ENCODE measurements at places on chromosomes 16 and 17.
A peak's percentile ranks its signal among the peaks of the same experiment; 100 is the strongest.

- DNase-seq, result no peak
Observed at GRCh38 chr16:86427433-86427851, 82.9 kb upstream of the FOXF1 start.

- DNase-seq, result no peak
Observed at GRCh38 chr17:80831491-80831890, 160.2 kb upstream of the CHMP6 start.

DNA sequence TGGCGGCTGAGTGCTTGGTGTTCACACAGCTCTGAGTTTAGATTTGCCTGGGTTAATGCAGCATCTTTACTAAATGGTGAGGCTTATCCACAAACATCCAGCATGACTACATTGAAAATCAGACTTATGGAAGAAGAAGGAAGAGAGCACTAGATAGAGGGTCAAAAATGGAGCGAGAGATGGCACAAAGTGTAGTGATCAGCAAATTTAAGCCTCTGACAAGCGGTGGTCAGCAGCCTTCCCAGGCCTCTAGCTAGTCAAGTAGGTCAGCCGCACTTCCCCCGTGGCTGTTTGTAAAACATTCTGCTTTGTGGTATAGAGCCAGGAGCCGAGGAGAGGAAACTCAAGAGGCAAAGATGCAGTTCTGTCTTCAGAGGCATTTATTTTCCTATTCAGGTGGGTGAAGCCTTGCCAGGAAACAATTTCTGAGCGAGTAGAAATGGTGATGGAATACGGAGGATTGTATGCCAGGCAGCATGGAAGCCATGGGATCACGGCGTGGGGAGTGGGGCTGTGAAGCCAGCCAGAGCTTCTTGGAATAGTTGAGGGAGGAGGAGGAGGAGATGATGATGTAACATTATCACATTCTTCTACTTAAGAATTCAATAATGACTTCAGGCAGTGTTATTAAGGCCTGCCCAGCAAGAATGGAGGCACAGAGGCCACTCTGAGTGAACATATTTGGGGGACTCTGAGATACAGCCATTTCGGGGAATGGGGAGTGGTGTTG lies 118.9 kb downstream of the MSI2 start:
- peak; percentile 16 for DNase-seq

GRCh38 chr16:67963662-67964321 lies 4.6 kb downstream of the SLC12A4 start:
- DNase-seq, result no peak

GRCh38 chr17:18004884-18005305 lies 32.2 kb downstream of the DRC3 start:
- no peak for DNase-seq

DNA sequence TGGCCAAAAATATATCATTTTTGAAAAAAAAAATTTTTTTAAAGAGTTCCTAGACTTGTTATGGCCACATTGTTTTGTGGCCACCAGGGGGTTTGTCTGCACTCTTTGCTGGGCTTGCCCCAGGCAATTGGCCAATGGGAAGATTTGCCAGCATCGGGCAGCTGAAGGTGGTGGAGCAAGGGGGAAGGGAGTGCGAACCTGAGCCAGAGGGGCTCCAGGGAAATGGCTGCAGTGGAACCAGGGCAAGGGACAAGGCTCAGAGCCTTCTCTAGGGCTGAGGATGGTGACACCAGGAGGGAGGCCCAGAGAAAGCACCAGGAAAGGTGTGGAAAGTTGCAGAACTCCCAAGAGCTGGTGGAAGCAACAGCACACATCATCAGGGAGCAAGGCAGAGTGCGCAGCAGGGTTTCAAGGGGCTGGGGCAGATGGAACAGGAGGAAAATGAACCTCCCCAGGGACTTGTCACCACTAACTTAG lies 15.5 kb upstream of the CMIP start:
- peak; percentile 41 for DNase-seq

DNA sequence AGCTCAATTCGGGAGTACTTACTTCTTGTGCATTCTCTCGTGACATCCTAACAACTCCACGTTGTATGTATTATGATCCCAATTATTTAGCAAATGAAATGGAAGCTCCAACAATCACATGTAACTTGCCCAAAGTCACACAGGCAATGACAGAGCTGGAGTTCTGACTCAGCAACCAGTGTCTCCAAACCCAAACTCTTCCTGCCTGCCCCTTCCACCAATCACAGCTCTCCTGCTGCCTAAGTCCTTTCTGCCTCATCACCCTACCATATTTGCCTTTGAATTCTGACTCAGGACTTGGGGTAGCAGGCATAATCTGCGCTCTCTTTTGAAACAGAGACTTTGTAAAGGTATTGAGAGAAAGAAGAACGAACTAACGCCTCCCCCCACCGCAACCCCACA lies 245.2 kb upstream of the MAF start:
- DNase-seq, result no peak

GRCh38 chr16:4679850-4680636 lies 13.3 kb upstream of the NUDT16L1 start:
- DNase-seq, result peak; percentile 55

DNA sequence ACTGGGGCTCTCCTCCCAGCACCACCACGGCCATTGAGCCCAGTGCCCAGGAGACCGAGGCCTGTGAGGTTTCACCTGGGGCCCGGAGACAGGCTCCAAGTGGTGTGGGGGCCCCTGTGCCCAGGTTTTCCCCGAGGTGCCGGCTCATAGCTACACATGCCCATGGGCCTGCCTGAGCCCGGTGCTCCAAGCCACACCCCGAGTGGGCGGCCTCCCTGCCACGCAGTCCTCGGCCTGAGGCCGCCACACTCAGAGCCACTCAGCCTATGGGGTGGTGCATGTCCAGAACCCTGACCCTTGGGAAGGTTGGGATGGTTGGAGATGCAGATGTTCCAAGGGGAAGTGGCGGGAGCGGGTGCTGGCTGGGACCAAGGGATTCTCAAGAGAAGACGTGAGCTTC lies 24.1 kb downstream of the JPH3 start:
- DNase-seq, result no peak

GRCh38 chr17:80769516-80769915 lies 222.1 kb upstream of the CHMP6 start:
- no peak for DNase-seq

DNA sequence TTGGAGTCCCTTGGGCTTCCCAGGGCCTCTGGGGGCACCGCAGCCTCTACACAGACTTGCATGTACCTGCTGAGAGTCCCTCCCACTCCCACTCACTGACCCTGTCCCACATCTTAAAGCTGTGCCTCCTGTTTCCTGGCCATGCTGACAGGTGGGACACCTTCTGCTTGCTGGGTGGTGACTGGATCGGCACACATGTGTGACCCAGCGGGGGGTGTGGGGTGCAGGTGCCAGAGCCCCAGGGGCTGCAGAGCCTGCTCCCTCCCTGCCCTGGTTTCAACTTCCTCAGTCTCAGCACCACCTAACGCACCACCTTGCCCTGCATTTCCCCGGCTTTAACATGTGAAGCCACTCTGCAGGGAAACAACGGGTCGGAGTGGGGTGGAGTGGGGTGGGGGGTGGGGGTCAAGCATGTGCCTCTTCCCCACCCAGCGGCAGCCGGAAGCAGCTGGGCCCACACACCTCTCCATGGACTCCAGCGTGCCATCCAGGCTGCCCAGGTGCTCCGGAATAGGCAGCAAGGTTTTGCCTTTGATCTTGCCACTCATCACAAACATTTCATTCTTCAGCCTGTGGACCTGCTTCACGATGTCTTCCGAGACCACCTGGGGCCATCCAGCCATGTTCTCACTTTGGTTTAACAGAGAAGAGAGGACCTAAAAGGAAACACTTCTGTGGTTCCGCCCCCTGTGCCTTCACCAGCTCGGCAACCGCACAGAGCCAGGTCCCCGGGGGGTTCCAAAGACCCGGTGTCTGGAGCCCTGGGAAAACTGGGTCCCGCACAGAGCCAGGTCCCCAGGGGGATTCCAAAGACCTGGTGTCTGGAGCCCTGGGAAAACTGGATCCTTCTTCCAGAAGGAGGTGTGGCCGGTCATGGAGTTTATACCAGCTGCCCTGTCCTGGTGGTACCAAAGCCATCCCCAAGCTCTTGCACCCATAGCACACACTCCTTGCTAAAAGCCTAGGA lies 4.7 kb downstream of the DNAH17 start:
- DNase-seq, result no peak

DNA sequence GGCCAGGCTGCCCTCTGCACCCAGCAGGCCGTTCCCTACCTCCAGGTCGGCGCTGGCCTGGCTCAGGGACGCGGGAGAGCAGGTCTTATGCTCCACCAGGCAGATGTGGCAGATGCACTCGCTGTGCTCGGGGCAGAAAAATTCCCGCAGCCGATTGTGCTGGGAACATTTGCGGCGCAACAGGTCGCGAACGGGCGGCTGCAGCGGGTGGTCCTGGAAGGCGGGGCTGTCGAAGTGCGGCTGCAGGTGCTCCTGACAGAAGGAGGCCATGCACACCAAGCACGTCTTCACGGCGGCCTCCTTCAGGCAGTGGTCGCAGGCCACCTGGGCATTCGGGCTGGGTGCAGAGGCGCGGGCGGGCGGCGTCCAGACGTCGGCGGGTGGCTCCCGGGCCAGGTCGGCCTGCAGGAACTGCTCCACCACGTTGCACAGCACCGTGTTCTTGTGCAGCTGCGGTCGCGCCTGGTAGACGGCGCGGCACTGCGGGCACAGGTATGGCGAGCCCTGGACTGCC lies 439 bp downstream of the TRIM25 start:
- DNase-seq, result no peak

DNA sequence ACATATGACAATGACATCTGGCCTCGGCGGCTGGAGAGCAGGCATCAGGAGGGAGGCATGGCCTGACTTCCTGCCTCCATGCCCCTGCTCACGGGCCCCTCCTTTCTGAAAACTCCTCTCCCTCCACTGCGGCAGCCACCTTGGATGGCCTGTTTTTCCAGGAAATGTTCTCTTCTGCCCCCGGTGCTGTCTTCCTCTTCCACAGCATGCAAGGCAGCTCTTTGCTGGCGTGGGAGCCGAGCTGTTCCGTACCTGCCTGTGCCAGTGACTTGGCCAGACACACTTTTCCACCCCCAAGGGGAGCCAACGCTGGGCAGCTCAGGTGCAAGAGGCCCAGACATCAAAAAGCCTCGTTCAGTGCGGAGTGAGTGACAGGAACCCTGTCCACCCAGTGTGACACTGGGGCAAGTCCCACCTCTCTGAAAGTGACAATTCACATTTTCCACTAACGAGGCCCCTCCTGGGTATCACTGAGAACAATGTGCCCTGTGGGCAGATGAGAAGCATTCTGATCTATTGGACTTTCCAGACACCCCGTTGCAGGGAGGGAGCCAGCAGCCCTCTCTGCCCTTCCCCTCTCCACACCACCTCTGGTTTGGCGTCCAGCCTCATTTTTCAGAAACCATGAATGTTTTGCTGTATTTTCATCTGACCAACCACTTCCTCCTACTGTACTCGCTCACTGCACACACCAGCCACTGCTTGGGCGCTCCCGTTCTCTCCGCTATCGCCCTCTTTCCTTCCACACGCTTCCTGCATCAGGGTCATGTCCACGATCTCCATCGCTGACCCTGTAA lies 31.2 kb downstream of the NSMCE1 start:
- DNase-seq, result peak; percentile 36

- no peak for DNase-seq
Observed at GRCh38 chr17:27906623-27907022, 13.5 kb upstream of the LYRM9 start.

GRCh38 chr17:62134397-62134796 lies 69.3 kb upstream of the MED13 start:
- DNase-seq, result peak; percentile 13

GRCh38 chr16:66386629-66387622 lies 20.4 kb downstream of the CDH5 start:
- no peak for DNase-seq

GRCh38 chr17:55330344-55330933 lies 65.7 kb downstream of the HLF start:
- no peak for DNase-seq

DNA sequence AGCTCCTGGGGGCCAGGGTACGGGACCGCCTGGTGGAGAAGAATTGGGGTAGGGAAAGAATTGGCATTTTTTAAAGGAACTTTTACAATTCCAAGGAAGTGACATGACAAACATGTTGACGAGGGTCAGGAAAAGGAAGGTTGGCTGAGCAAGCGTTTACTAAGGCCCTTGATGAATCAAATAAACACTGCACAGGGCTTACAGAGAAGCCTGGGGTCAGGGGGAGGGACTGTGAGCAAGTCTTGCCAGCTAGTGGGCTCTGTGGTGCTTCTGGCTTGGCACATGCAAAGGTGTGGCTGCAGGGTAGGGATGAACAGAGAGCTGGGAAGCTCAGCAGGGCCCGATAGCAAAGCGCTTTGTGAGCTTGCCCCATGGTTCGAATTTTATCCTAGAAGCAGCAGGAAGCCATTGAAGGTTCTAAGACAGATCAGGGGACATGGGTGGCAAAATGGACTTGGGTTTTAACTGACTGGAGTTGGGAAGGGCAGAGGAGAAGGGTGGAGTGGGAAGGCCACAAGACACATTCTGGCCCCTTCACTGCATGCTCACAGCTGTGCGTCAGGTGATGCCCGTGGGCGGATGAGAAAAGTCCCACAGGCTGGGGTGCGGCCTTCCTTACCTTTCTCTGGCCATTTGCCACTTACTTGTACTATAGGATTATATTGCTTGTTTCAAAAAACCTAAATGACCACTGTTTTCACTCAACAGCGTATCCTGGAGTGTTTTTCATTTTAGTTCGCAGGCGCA lies 117.8 kb downstream of the SOCS1 start:
- no peak for DNase-seq

Data from fibroblast of upper back skin (primary cell).